ENCODE measurements at places on chromosomes 5 and 9. TPM values are rescaled to one million over a fixed set of nuclear protein-coding genes. Genes with fewer than 3 reads are reported as not detected.

DNA sequence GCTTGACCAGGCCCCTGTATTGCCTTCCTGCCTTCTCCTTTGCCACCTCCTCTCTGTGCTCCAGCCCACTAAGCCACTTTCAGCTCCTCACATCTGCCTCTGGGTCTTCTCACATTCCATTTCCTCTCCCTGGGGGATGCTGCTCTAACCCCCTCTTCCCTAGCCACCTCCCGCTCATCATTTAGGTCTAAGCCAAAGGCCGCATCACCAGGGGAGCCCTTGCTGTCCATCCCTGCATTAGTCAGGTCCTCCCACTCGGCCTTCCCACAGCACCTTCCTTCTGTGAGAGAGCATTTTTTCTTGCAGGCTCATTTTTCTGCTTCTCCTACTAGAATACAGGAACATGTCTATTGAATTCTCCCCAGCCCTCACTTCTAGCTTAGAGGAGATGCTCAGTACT lies 72.6 kb upstream of the GALNT10 start:
- DNase-seq, result no peak
- H3K4me1 ChIP-seq, result no peaks in the 10 kb centered on the region
- H3K27ac ChIP-seq, result no peak overlapping the region
- H3K36me3 ChIP-seq, result no peaks in the 10 kb centered on the region

- H3K27ac ChIP-seq, result no peak overlapping the region
- no peak overlapping the region for H3K4me3 ChIP-seq
- H3K4me1 ChIP-seq, result no peaks in the 10 kb centered on the region
- no peaks in the 10 kb centered on the region for H3K27me3 ChIP-seq
- DNase-seq, result no peak
Observed at GRCh38 chr5:65078331-65078730, 309.6 kb downstream of the CWC27 start.

GRCh38 chr9:109098171-109098959 lies 21.4 kb downstream of the TMEM245 start:
- H3K27ac ChIP-seq, result peak overlapping the region; percentile 76
- H3K4me3 ChIP-seq, result no peak overlapping the region
- H3K27me3 ChIP-seq, result no peaks in the 10 kb centered on the region
- peaks cover 31% of the 10 kb centered on the region for H3K4me1 ChIP-seq
- H3K36me3 ChIP-seq, result no peaks in the 10 kb centered on the region
- DNase-seq, result peak; percentile 45

DNA sequence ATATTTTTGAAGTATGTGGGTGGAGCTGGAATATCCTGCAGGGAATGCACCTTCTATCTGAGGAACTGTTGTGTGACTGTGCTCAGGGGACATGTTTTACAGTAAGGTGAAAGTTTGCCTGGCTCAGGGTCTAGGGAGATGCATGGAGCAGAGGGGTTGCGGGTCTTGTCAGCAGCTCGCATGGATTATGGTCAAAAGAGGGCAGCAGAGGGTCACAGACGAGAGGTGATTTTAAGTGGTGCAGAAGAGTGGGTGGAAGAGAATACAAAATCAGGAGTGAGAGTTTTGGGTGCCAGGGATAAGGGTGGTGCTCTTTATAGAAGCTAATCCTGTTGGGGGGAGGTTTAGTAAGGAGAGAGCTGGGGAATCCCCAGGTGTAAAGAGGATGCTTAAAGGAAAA lies 53.5 kb upstream of the GRIN3A start:
- no peaks in the 10 kb centered on the region for H3K27me3 ChIP-seq
- H3K27ac ChIP-seq, result no peak overlapping the region
- H3K4me1 ChIP-seq, result no peaks in the 10 kb centered on the region

DNA sequence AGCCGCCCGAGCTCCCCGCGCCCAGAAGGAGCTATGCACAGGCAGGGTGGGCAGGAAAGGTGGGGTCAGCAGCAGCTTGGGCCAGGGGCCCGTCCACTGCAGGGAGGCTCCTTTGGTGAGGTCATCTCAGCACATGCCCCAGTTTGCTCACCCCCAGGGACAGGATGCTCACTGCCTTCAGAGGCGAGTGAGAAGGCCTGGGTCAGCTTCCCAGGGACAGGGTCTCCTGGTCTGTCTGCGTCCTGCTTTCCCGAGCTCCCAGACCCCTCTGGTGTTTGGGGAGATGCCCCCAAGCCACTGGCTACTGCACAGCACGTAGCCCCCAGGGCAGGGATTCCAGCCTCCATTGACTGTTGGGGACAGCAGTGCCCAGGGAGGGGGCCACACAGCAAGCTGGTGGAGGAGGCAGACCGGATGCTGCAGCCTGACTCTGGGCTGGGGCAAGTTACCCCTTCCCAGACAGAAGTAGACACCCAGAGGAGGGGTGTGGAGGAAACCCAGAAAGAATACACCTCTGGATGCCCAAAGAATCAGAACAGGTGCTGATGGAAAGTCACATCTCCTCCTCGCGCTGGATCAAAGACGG lies 581 bp upstream of the SARDH start:
- H3K27me3 ChIP-seq, result no peaks in the 10 kb centered on the region
- H3K4me3 ChIP-seq, result no peak overlapping the region
- no peaks in the 10 kb centered on the region for H3K36me3 ChIP-seq

GRCh38 chr5:74873525-74874249 lies 7.5 kb upstream of the FAM169A start:
- no peak for DNase-seq
- no peaks in the 10 kb centered on the region for H3K36me3 ChIP-seq

GRCh38 chr9:85108746-85109145 lies 439.2 kb downstream of the NTRK2 start:
- H3K36me3 ChIP-seq, result no peaks in the 10 kb centered on the region
- H3K27ac ChIP-seq, result no peak overlapping the region
- DNase-seq, result no peak

DNA sequence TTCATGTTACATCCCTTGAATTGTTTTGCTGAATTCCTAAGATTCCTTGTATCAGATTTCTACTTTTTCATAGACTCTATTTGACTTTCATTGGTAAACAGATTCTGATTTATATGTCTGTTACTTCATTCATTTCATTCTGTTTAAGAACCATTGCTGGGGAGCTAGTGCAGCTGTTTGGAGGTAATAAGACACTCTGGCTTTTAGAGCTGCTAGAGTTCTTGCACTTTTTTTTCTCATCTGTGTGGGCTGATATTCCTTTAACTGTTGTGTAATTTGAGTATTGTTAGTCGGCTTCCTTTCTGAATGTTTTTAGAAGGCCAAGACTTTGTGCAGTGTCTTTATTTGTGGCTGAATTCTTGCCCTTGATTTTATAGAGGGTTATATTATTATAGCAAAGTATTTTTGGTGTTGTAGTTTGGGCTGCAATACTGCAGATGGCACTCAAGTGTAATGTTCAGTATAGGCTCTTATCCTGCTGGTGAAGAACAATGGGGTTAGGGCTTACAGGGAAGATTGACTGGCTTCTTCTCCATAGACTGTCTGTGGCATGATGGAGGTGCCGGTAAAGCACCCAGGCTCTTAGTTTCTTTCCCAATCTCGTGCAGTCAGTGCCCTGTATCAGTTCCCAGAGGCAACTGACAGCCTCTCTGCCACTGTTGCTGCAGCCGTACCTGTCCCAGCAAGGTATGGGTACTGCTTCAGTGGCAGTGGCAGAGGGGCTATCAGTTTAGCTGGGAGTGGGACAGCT lies 162.2 kb downstream of the OXCT1 start:
- no peaks in the 10 kb centered on the region for H3K36me3 ChIP-seq
- no peaks in the 10 kb centered on the region for H3K4me1 ChIP-seq
- no peak overlapping the region for H3K4me3 ChIP-seq
- no peaks in the 10 kb centered on the region for H3K27me3 ChIP-seq

DNA sequence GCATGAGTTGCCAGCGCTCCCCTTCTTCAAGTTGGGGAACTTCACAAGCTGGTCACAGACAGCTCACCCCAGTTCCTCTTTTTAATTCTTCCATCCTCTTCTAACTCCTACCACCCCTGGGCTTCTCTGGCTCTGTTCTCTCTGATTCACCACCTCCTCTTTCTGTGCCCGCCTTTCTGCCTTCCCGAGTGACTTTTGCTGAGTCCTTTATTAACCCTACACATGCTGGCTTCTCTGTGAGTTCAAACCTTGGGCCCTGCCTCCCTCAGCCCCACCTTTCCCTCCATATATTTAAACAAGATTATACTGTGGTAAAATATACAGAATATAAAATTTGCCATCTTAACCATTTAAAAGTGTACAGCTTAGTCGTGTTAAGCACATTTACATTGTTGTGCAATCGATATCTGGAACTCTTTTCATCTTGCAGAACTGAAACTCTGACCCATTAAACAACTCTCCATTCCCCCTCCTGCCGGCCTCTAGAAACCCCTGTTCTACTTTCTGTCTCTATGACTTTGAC lies 32.0 kb downstream of the SLC46A2 start:
- no peak overlapping the region for H3K27ac ChIP-seq
- no peaks in the 10 kb centered on the region for H3K27me3 ChIP-seq
- DNase-seq, result no peak

GRCh38 chr5:141127305-141127704 lies 5.7 kb downstream of the PCDHB4 start:
- H3K27me3 ChIP-seq, result no peaks in the 10 kb centered on the region
- DNase-seq, result no peak
- no peaks in the 10 kb centered on the region for H3K4me1 ChIP-seq
- no peak overlapping the region for H3K27ac ChIP-seq

GRCh38 chr9:76456202-76456926 lies 2.6 kb upstream of the GCNT1 start:
- no peak for DNase-seq
- no peaks in the 10 kb centered on the region for H3K36me3 ChIP-seq
- peaks cover 1% of the 10 kb centered on the region for H3K4me1 ChIP-seq
- no peaks in the 10 kb centered on the region for H3K27me3 ChIP-seq
- H3K4me3 ChIP-seq, result no peak overlapping the region

- H3K27ac ChIP-seq, result no peak overlapping the region
- no peaks in the 10 kb centered on the region for H3K27me3 ChIP-seq
- no peaks in the 10 kb centered on the region for H3K36me3 ChIP-seq
- no peak overlapping the region for H3K4me3 ChIP-seq
Observed at GRCh38 chr5:107964722-107965121, 294.0 kb upstream of the EFNA5 start.

- no peak for DNase-seq
- H3K27ac ChIP-seq, result no peak overlapping the region
- H3K36me3 ChIP-seq, result no peaks in the 10 kb centered on the region
- no peak overlapping the region for H3K4me3 ChIP-seq
- H3K4me1 ChIP-seq, result peaks cover under 1% of the 10 kb centered on the region
Observed at GRCh38 chr9:26331223-26331622, 561.4 kb downstream of the CAAP1 start.

GRCh38 chr5:78467752-78468357 lies 107.4 kb downstream of the SCAMP1 start:
- no peaks in the 10 kb centered on the region for H3K27me3 ChIP-seq
- H3K36me3 ChIP-seq, result no peaks in the 10 kb centered on the region
- H3K4me1 ChIP-seq, result no peaks in the 10 kb centered on the region
- no peak for DNase-seq

- H3K36me3 ChIP-seq, result no peaks in the 10 kb centered on the region
- H3K4me1 ChIP-seq, result no peaks in the 10 kb centered on the region
- no peak overlapping the region for H3K27ac ChIP-seq
- no peaks in the 10 kb centered on the region for H3K27me3 ChIP-seq
- DNase-seq, result no peak
Observed at GRCh38 chr5:170752257-170753215, 31.0 kb upstream of the GABRP start.

GRCh38 chr5:137481596-137481995 lies 17.5 kb downstream of the SPOCK1 start:
- no peaks in the 10 kb centered on the region for H3K4me1 ChIP-seq
- H3K4me3 ChIP-seq, result no peak overlapping the region
- DNase-seq, result no peak
- H3K27me3 ChIP-seq, result no peaks in the 10 kb centered on the region
- H3K27ac ChIP-seq, result no peak overlapping the region

DNA sequence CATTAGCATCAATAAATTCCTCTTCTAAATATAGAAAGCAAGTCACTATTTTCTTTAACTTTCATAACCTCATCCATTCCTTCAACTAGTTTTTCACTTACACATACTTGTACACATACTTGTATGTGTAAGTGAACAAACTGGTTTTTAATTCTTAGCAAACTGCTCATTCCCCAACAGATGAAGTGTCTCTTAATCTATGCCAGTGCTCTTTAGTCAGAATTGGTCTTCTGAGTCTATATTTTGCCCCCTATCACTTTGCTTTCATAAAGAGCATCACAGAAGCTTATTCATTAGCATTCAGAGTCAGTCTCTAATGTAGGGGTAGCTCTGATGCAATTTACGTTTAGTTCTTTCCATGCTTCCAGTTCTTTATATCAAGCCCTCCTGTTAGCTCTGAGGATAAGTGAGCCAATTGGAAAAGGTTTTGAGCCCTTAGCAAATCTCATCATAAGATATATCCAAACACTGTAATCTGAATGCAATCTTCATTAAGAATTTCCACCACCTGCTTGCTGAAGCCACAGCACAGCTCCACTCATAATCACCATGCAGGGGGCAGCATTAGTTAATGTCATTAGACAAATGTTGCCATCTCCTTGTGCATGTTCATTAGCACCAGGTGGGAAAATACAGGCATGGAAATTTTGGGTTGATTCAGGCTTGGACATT lies 178.5 kb upstream of the SLC24A2 start:
- H3K27me3 ChIP-seq, result no peaks in the 10 kb centered on the region
- no peak for DNase-seq
- no peaks in the 10 kb centered on the region for H3K36me3 ChIP-seq
- H3K27ac ChIP-seq, result no peak overlapping the region
- no peak overlapping the region for H3K4me3 ChIP-seq

GRCh38 chr9:19785230-19785629 lies 3.6 kb downstream of the SLC24A2 start:
- no peak for DNase-seq
- no peak overlapping the region for H3K4me3 ChIP-seq
- no peaks in the 10 kb centered on the region for H3K27me3 ChIP-seq
- H3K27ac ChIP-seq, result no peak overlapping the region
- no peaks in the 10 kb centered on the region for H3K4me1 ChIP-seq

- no peaks in the 10 kb centered on the region for H3K27me3 ChIP-seq
- no peak overlapping the region for H3K27ac ChIP-seq
- no peak for DNase-seq
- no peaks in the 10 kb centered on the region for H3K4me1 ChIP-seq
- no peak overlapping the region for H3K4me3 ChIP-seq
Observed at GRCh38 chr5:37495210-37495609, 116.1 kb downstream of the WDR70 start.

- no peaks in the 10 kb centered on the region for H3K36me3 ChIP-seq
- no peak overlapping the region for H3K27ac ChIP-seq
- no peak overlapping the region for H3K4me3 ChIP-seq
- H3K4me1 ChIP-seq, result no peaks in the 10 kb centered on the region
- DNase-seq, result no peak
- no peaks in the 10 kb centered on the region for H3K27me3 ChIP-seq
Observed at GRCh38 chr5:79517601-79518000, 3.7 kb upstream of the HOMER1 start.

PRUNE2 gene
- total RNA-seq, result 2.5 TPM

LHFPL2 gene
- 25.3 TPM for total RNA-seq

C9orf153 gene
- total RNA-seq, result 0.30 TPM

FOXD4 gene
- total RNA-seq, result 0.13 TPM

FOXD4L5 gene
- total RNA-seq, result not detected

RNF130 gene
- 54.7 TPM for total RNA-seq
